ENCODE measurements at places on chromosomes 7 and 10. TPM values are rescaled to one million over a fixed set of nuclear protein-coding genes. Genes with fewer than 3 reads are reported as not detected.

DNA sequence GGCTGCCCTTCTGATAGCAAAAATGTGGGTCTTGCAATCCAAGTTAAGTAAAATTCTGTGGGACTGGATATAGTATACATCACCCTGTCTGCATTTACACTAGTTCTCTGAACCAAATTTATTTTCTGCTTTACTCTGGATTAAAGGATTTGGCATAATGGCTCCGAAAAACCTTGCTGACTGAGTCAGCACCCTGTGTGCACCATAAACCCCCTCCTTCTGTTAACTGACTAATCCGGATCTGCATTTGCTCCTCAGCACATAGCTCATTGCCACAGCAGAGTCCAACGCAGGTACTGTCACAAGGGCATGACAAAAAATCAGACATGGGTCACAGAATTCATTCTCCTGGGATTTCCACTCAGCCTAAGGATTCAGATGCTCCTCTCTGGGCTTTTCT, 1.3 kb downstream of the OR2A5 start:
- no peak for DNase-seq

- no peak for DNase-seq
Observed at GRCh38 chr10:99419688-99420087, 10.7 kb downstream of the GOT1 start.

- no peak for DNase-seq
Observed at GRCh38 chr10:77325233-77325537, 312.4 kb downstream of the KCNMA1 start.

- no peak for DNase-seq
Observed at GRCh38 chr7:85065888-85066485, 120.9 kb downstream of the SEMA3D start.

GRCh38 chr10:25068152-25069058, 52.0 kb downstream of the THNSL1 start:
- no peak for DNase-seq

GRCh38 chr7:77679608-77680007, 16.7 kb upstream of the RSBN1L start:
- DNase-seq = no peak

GRCh38 chr7:138690495-138690894, 10.7 kb downstream of the SVOPL start:
- no peak for DNase-seq

GRCh38 chr7:1645476-1645875, 24.6 kb upstream of the ELFN1 start:
- no peak for DNase-seq

- no peak for DNase-seq
Observed at GRCh38 chr7:15214976-15215375, 312.4 kb upstream of the DGKB start.

DNA sequence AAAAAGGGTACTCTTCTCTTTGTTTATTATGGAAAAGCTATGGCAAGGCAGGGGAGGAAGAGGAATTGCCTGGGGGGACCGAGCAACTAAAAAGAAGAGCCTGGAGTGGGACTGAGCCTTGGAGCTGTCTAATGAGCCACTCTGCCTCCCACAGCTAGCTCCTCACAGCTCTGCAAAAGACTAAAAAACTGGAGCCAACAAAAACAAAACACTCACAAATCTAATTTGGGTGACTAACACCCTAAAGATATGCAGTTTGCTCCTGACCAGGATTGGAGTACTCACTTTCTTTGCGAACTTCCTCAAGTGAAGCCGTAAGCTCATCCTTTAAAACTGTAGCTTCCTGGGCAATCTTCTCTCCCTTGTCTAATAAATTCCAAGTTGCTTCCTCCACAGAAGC, 89.4 kb downstream of the CTNNA3 start:
- DNase-seq = no peak

DNA sequence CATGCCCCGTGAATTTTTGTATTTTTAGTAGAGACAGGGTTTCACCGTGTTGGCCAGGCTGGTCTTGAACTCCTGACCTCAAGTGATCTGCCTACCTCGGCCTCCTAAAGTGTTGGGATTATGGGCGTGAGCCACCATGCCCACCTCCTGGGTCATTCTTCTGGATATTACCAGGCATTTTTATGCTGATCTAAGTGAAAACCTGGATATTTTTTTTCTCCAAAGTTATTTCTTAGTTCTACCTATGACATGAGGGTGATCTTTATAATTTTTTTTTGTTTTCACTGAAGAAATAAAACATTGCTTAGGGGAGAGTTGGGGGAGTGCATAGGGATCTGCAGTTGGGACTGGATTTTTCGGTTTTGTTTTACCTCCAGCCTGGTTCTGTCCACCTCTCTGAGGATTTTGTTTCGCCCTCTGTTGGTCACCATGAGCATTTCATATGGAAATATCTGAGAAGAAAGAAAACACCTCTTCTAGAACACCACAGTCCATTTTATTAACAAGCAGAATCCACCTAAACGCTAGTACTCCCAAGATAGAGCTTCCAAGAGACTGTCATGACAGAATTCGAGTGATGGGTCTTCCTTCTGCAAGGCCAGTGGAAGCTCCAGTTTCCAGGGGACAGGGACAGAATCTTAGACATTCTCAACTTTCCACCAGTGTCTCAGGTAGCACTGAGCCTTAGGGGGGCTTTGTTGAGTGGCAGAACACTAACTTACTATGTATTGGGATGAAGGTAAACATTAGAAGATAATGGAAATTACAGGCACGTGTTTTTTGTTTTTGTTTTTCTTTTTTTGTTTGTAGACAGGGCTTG, 33.4 kb upstream of the AFAP1L2 start:
- no peak for DNase-seq

- no peak for DNase-seq
Observed at GRCh38 chr10:101968940-101969321, 87.0 kb downstream of the ARMH3 start.

DNA sequence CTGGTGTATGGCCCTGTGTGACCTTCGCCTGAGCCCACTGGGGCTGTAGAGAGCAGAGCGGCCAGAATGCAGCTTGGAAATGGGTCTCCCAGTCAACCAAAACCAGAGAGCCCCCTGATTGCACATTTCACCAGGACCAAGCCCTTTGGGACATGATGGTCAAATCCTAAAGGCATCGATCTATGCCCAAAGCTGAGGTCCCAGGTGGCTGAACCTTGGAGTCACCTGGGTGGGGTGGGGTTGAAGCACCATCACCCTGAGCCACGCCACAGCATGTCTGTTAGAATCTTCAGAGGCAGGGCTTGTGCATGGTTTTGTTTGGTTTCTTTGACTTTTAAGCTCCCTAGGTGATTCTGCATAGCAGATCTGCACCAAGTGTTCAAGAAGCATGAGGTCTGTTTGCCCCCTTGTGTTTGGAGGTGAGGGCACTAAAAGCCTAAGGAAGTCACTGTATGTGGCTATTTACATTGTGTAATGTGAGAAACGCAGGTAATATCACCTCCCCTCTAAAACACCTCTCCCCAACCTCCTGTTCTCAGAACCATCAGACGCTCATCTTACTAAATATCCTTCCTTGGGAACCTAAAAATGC, 9.6 kb downstream of the PKD1L1 start:
- peak; percentile 52 for DNase-seq

- DNase-seq = no peak
Observed at GRCh38 chr7:46257761-46258448, 336.8 kb upstream of the IGFBP3 start.

DNA sequence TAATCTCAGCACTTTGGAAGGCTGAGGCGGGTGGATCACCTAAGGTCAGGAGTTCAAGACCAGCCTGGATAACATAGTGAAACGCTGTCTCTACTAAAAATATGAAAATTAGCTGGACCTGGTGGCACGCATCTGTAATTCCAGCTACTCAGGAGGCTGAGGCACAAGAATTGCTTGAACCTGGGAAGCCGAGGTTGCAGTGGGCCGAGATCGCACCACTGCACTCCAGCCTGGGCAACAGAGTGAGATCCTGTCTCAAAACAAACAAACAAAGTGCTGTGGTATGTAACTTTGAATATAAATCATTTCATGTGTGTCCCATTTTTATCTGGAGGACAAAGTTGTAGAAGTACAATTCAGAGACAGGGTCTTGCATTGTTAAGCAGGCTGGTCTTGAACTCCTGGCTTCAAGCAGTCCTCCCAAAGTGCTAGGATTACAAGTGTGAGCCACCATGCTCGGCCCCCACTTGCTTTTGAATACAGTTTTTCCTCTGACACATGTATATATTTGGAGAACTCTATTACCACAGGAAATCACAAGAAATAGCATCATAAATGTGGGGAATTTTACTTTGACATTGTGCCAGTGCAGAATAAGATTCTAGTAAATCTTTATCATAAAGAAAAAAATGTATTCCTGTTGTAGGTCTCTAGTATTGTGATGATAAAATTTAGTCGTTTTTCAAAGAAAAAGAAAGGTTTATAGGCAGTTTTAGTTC, 32.6 kb downstream of the PTPN12 start:
- no peak for DNase-seq

- DNase-seq = no peak
Observed at GRCh38 chr10:86872757-86873156, 84.7 kb downstream of the MMRN2 start.

GRCh38 chr10:36717118-36717517, 408.3 kb upstream of the ANKRD30A start:
- DNase-seq = no peak

- no peak for DNase-seq
Observed at GRCh38 chr10:63554657-63555056, 33.5 kb downstream of the REEP3 start.

DNA sequence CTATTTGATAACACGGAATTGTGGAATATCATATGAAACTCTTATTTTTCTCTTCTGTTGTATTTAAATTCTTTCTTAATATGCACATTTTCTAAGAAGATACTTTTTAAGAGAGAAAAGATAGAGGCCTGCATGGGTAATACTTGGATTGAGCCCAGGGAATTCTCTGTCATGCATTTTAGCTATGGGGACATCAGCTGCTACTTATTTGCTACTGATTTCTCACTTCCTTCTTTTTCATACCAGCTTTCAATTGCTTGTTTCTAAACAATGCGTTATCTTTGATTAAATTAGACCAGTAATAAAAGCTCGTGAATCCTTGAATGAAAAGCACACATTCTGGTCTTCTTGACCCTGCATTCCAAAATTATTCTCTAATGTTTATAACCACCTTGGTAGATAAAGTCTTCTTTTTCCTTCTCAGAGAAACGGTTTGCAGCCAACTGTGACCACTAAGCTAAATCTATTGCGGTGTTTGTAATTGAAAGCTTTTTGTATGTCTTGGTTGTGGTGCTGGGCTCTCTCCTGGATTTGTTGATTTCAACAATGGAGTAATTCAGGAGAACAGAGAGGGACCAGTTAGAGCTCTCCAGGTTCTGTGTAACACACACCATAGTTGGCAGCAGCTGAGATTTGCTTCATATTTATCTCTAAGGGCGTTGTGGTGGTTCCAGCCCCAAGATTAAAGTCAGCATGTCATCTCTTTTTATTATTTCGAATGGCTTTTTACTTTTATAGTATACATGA, 139.3 kb downstream of the PPP1R9A start:
- DNase-seq = no peak

- DNase-seq = no peak
Observed at GRCh38 chr7:50959560-50959959, 176.9 kb upstream of the GRB10 start.

GRCh38 chr7:47326808-47327207, 255.1 kb downstream of the TNS3 start:
- DNase-seq = peak; percentile 88

GRCh38 chr10:70319183-70319582, 35.4 kb upstream of the NPFFR1 start:
- DNase-seq = no peak

GRCh38 chr10:121539786-121540185, 58.5 kb downstream of the FGFR2 start:
- no peak for DNase-seq

DNA sequence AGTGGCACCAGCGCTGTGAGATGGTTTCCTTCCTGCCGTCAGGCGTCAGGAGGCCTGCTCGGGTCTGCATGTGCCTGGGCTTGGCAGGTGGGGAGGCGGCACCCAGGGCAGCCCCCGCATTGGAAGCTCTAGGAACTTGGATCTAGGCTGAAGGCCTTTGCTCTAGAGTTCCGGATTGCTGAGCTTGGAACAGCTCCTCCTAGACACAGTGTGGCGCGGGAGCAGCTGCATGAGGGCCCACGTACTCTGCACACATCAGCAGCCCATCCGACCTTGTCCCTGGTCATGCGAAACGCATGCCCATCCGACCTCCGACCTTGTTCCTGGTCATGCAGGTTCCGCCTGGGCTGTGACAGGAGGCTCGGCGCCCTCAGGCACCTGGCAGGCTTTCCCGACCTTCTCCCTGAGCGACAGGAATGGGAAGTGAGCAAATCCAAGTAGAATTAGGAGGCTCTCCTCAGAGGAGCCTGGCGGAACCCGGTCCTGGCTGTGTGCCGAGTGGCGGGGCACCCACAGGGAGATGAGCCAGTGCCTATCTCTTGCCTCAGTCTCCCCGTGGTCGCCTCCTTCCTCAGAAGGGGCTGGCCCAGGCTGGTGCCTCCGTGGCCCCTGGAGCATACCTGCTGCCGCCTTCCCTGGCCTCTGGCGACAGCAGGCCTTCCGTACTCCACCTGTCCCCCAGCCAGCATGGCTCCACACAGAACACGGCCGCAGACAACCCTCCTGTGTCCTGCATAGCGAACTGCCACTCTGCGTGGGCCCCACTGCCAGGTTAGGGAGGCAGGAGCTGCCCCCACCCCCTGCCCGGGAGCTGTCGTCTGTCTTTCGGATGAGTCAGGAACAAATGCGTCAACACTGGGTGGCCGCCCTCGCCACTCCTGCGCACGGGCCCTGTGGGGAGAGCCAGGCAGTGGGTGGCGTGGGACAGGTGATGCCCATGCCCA, 12.0 kb downstream of the GET4 start:
- no peak for DNase-seq

DNA sequence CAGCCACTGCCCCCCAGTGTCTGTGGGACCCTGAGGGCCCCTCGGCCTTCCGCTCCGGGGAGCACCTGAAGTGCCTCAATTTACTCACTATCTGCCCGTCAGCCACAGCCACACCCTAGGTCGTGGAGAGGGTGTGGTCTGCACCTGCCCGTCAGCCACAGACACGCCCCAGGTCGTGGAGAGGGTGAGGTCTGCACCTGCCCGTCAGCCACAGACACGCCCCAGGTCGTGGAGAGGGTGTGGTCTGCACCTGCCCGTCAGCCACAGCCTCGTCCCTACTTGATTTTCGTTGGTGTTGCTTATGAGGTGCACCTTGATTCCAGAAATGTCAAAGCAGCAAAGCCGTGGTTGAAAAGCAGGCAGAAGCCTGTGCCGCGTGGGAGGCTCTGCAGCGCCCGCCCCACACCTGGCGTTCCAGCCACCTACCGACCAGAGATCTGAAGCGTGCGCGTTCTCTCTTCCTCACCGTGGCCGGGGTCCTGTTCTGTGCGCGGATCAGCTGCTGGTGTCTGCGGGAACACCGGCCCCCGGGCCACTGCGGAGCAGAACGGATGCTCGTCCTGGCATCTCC, 101.6 kb downstream of the DYNC2I1 start:
- no peak for DNase-seq

Gene INMT
- 5.6 TPM for total RNA-seq

Gene FOXI2
- 0.25 TPM for total RNA-seq

Gene RET
- total RNA-seq = 7.9 TPM

Gene OR2A42
- not detected for total RNA-seq

Gene MCM10
- total RNA-seq = 0.98 TPM

Gene NKX2-3
- total RNA-seq = not detected

Gene TMEM209
- 10.8 TPM for total RNA-seq

Gene LRRN3
- total RNA-seq = 0.98 TPM

Gene PCLO
- 10.8 TPM for total RNA-seq

Gene SEMA3C
- total RNA-seq = 90.6 TPM

Gene FZD1
- total RNA-seq = 16.5 TPM

Gene PDLIM1
- total RNA-seq = 181 TPM
